ENCODE measurements at places on chromosomes 1 and 21.

DNA sequence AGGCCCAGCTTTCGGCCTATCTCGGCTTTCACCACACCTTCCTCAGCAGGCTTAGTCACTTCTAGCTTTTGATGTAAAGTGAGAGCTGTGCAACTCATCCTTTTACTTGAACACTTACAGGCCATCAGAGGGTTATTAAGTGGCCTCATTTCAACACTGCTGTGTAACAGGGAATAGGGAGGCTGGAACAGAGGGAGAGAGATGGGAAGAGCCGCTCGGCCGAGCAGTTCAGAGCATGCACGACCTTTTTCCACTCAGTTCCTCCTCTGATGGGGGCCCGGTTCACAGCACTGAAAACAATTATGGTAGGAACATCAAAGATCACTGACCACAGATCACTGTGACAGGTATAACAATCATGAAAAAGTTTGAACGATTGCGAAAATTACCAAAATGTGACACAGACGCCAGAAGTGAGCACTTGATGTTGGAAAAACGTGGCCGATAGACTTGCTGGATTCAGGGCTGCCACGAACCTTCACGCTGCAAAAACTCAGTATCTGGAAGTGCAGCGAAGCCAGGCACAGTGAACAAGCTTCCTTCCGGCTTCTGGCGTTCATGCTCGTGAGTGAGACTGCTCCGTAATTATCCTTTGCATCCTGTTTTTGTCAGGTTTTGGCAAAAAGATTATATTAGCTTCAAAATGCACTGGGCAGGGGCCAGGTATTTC is 28.6 kb downstream of the AGPAT3 start:
- no peak for DNase-seq

DNA sequence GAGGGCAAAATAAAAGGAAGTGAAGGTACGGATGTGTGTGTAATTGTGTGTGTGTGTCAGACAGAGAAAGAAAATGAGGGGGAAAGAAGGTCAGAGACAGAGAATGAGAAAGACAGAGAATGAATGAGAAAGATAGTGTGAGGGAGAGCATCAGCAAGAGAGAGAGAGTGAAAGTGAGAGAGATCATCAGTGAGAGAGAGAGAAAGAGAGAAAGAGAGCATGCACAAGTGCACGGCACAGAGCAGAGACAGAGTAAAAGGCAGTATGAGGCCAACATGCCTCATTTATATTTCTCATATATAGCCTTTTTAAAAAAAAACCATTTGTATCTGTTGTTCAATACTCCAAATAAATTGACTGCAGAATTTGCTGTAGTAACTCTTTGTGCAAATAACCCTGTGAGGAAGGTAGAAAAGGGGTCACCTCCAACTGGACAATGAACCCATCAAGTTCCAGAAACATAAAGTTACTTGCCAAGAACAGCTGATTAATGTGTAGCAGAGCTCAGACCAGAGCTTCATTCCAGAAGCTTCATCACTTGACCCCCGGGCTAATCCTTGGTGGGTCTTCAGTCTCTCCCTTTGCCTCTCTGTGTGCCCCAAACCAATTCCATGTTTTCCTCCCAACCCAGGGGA is 1.2 kb downstream of the HSD3B2 start:
- no peak for DNase-seq

- no peak for DNase-seq
These were observed 709.3 kb downstream of the KCNT2 start for GRCh38 chr1:195898924-195899323.

DNA sequence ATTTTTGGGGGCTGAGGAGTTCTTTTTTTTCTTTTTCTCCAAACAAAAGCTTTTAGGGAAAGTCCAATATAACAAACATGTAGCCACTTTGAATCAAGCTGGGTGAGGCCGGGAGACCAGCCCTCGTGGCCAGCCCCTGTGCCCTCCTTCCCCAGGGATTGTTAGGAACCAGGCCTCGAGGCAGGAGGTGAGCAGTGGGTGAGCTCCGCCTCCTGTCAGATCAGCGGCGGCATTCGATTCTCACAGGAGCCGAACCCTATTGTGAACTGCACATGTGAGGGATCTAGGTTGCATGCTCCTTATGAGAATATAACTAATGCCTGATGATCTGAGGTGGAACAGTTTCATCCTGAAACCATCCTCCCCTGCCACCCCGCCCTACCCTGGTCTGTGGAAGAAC is 41.8 kb upstream of the TTC22 start:
- DNase-seq = no peak

- DNase-seq = peak; percentile 9
These were observed 1.0 kb upstream of the TP73 start for GRCh38 chr1:3651026-3651929.

GRCh38 chr1:61323681-61324328 is 241.4 kb downstream of the NFIA start:
- no peak for DNase-seq
